Umbilical cord (tissue), 2 donors: ENCODE measurements at places on chromosomes 5 and 9.
A peak's percentile ranks its signal among the peaks of the same experiment; 100 is the strongest.

GRCh38 chr9:114677418-114677817 is 4.6 kb downstream of the TEX48 start:
- peak; percentile 99 for DNase-seq

DNA sequence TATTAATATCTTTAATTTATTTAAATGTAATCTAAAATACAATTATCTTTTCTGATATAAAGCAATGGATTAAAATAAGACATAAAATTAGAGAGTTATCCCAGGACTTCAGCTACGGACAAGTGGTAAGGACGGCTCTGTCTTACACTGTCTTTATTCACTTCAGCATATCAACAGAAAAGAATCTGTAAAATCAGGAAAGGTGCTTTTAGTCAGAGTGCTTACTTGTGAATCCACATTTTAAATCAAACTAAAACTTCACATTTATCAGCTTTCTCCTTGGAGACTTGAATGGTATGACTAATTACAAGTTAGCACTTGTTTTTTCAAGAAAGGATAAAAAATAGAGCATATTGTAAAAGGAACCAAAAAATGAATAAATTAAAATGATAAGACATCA is 39.3 kb downstream of the ST8SIA4 start:
- DNase-seq = no peak

DNA sequence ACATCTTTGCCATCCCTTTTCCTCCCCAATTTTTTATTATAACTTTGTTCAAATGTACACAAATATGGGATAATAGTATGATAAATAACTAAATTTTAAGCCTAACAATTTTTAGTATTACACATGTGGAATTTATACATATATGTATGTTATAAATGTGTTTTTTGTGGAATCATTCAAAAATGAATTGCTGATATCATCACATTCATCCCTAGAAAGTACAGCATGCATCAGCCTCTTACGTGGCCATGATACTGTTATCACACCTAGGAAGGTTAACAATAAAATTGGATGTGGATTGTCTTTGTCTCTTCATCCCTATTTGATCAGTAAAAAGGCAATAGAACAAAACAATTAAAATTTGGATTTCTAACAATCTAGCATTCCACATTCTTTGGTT is 73.7 kb upstream of the DAP start:
- no peak for DNase-seq

DNA sequence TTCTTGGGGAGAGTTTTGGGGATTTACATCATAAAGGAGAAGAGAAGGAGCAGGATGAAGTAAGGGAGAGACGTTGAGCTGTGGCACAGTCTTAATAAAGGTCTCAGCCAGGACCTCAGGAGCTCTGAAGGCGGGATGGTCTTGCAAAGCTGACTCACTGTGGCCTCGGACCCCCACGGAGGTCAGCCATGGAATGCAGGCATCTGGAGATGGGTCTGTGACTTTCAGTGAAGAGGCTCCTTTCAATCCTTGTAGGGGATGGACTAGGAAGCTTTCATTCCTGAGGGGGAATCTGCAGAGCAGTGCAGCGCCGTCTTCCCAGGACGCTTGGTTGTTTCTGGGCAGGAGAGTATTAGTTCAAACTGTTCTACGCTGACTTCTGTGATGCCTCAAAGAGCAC is 65.7 kb upstream of the BASP1 start:
- no peak for DNase-seq

- no peak for DNase-seq
These were observed 86.2 kb downstream of the CAMSAP1 start for GRCh38 chr9:135821116-135821515.
